Right kidney (tissue), 9 donors: ENCODE measurements at places on chromosomes 3 and 15.
A peak's percentile ranks its signal among the peaks of the same experiment; 100 is the strongest.

DNA sequence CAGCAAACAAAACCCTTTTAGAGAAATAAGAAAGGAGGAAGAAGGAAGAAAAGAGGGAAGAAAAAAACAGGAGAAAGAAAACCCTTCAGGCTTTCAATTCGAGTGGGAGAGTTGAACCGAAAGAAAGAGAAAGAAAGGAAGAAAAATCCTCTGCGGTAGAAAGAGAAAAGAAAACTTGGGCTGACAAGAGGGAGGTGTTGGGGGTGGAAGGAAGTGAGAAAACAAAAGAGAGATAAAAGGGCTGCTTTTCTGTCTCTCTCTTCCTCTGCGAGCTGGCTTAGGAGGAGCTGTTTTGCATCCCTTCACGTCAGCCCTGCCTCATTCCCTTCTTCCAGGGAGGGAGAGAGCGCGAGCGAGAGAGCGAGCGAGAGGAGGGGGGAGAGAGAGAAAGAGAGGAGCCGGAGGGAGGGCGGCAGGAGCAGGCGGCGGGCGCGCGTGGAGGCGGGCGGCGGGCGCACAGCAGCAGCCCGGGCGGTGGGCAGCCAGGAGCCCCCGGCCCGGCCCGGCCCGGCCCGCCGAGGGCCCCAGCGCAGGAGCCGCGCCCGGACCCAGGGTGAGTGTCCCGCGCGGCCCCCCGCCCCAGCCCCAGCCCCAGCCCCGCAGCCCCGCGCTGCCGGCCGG, at the start of gene ZNF710:
Gene ZNF710, plus strand, starts transcription at position 263 of the 621 bp plus-strand sequence. CDS start 65,814 bp downstream, outside the sequence.
- peak; percentile 80 for DNase-seq

DNA sequence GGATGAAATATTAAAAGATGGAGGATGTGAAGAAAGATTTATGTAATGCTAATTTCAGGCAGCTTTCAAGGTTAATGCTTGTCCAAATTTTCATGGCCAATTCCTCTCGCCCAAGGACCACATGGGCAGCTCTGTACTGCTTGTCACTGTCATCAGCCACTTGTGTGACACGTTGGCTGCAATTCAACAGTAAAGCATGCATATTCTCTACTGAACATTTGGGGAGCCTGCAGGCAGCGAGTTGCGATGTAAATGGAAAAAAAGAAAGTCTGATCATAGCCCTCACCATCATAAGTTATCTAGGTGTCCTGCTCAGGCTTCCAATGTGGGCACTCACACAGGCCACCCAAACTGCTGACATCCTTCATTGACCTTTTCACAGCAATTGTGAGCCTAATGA, 1026.8 kb upstream of the NR2F2 start:
- DNase-seq: no peak

DNA sequence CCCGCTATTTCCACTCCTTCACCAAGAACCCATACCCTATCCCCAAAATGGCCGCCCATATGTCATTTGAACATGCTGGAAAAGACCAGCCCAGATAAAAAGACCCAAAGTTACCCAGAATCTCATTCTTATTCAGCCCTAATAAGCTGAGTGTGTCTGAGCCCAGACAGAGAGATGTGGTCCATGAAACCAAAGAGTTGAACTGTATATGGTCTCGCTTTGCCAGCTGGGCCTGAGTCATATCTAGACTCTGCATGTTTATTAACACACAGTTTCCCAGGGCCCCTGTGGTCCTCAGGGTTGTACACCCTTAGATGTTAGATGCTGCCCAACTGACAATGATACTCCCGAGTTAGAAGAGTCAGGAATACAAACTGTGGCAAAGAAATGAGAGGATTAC, 201.9 kb upstream of the STRIT1 start:
- DNase-seq: no peak

GRCh38 chr15:74386496-74387140, 19.2 kb upstream of the CYP11A1 start:
- DNase-seq: no peak

DNA sequence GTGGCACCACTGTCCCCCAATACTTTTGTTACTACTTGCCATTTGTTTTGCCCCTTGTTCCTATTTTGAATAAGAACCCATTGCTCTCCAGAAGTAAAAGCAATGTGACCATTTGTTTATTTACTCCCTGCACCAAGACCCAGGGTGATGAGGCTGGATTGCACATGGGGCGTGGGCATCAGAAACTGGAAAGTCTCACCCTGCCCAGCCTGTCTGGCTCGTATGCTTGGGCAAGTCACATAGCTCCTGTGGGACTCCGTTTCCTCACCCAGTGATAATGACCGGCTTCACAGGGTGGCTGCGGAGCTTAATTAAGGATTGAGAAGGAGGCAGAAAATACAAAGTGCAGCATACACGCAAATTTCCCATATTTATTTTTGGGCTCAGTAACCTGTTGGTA, 167.7 kb upstream of the ICE2 start:
- DNase-seq: no peak

- DNase-seq: no peak
These were observed 34.3 kb upstream of the ANKDD1A start for GRCh38 chr15:64877435-64877834.

DNA sequence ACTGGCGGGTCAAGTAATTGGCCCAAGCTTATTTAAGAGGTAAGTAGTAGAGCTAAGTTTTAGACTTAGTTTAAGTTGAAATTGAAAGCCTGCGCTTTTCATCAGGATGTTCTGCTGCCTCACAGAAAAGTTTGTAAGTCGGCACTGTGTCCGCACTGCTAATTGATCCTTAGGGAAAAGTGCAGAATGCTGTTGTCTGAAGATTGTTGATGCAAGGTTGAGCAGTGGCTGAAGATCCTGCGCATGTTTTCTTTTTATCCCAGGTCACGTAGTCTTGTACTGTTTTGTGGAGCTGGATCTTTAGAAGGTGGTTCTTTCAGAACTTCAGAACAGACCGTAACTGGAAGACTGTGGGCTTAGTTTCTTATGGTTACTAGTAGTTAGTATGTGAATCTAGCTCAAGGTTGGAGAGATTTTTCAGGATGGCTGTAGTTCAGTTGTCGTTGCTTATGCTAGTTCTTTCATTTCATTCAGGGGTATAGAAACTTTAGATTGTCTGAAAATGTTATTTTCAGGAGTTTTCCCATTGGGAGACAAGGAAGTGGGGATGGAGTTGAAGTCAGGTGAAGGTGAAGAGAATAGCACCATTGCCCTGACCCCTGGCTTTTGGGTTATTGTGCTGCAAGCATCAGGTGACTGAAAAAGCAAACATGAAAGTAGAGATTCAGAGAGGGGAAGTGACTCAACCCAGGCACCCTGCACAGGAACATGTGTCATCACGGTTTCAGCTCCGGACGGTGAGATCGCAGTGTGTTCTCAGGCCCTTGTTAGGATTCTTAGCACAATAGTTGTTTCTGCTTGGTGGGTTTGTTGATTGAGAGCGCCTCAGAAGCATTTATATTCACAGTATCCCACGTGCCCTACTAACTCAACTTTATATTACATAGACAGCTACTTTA, 32.8 kb downstream of the AKAP13 start:
- DNase-seq: no peak

GRCh38 chr3:96996009-96996408, 181.6 kb downstream of the EPHA6 start:
- no peak for DNase-seq

GRCh38 chr3:46797486-46797885, 65.8 kb downstream of the MYL3 start:
- DNase-seq: no peak

- peak; percentile 55 for DNase-seq
These were observed 3.5 kb upstream of the MTFMT start for GRCh38 chr15:65032801-65033537.

DNA sequence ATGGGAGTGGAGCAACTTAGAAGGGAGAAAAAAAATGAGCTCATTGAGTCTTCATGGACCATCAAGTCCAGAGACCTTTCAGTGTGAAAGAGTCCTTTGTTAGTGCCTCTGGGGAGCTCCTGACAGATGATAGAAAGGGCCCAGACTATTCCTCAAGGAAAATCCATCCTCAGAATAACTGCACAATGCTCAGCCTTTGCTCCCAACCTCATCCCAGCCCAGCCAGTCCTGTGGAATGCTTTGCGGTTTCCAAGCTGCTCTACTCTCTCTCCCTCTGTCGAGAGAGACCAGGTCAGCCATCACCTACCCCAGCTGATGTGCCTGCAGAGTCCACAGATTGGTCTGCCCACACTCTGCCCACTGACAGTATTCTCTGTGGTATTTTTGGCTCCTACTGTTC, 406.2 kb downstream of the MFSD1 start:
- DNase-seq: no peak

GRCh38 chr15:32951736-32952464, 234.1 kb downstream of the GREM1 start:
- DNase-seq: no peak

DNA sequence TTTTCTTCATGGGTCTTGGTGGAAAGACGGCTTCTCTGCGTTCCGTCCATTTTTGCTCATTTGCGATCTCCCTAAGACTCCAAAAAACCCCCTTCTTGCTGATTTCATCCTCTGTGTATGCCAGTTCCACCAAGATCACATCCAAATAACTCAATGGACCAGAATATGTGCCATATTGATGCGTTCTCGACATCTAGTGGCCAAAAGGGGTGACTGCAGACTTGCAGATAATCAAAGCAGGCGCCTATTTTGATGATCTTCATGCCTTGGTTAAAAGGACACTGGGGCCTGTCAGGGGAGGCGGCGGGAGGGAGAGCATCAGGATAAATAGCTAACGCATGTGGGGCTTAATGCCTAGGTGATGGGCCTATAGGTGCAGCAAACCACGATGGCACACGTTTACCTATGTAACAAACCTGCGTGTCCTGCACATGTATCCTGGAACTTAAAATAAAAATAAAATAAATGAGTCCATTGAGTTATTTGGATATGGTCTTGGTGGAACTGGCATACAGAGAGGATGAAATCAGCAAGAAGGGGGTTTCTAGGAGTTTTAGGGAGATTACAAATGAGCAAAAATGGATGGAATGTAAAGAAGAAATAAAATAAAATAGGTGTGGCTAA, 104.2 kb upstream of the RAD18 start:
- DNase-seq: no peak

DNA sequence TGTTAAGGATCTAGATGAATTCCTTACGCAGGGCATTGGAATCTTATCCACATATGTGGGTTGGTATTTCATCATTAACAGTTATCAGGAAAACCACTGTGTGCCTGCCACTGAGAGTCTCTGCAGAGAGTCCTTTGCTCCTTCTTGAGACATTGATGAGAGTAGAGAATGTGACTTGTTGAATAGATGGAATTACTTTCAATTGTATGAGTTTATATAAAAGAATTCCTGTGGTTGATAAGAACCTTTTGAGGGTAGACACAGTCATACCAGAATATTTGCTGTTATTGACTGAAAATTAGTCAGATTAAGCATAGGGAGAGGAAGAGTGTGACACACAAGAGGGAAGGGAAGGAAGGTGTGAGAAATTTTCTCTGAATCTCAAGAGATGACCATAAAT, 30.8 kb downstream of the ARHGEF26 start:
- DNase-seq: no peak

- no peak for DNase-seq
These were observed 45.0 kb upstream of the PIK3CB start for GRCh38 chr3:138879541-138880380.

DNA sequence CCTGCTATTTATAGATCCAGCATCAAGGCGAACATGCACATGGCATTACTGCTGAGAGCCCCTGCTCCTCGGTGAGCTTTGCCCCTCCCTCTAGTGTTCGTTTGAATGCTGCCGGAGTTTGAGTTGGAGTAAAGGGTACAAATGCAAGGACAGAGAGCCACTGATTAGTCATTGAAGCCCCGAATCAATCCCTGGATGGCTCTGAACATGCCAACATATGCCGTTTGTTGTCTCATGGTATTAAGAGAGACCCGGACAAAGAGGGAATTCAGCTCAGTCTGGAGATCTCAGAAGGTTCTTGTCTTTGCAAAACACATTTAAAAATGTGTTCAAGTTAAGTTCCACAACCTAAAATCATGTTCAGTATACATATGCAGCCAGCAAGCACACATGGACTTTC, 789.2 kb upstream of the NR2F2 start:
- no peak for DNase-seq

- DNase-seq: peak; percentile 87
These were observed at the start of gene NCEH1 for GRCh38 chr3:172710664-172711453. Gene NCEH1 (minus strand): TSS chr3:172711067. CDS start chr3:172710984, 83 bp downstream.

DNA sequence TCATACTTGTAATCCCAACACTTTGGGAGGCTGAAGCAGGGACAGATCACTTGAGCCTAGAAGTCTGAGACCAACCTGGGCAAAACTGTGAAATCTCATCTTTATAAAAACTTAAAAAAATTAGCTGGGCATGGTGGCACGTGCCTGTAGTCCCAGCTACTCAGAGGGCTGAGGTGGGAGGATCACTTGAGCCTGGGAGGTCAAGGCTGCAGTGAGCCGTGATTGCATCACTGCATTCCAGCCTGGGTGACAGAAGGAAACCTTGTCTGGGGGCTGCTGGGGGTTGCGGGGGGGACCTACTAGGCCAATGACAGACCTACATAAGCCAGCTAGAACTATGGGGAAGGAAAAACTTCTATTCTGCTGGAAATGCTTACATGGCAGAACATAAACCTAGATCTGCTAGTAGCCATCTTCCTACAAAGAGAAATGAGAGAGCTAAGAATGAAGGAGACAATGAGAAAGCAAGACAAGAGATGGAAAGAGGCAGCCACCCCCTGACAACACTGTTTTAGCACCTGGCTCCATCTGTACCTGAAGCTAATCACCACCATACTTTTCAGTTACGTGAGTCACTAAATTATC, 23.9 kb downstream of the FOXP1 start:
- no peak for DNase-seq

DNA sequence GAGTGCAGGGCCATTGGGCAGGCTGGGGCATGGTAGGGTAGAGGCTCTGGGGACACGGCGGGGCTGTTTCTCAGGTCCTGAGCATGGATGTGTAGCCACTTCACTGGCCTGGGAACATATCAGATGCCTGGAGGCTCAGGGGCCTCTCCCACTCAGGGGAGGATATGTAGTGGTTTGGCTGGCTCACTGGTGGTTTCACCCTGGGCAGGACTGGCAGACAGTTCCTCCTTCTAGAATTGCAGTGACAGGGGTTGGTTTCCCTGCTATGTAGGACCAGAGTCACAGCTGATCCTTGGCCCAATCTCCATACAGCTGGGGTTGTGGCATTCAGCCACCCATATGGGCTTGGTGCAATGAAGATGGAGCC, 4.8 kb upstream of the ARHGAP31 start:
- no peak for DNase-seq

DNA sequence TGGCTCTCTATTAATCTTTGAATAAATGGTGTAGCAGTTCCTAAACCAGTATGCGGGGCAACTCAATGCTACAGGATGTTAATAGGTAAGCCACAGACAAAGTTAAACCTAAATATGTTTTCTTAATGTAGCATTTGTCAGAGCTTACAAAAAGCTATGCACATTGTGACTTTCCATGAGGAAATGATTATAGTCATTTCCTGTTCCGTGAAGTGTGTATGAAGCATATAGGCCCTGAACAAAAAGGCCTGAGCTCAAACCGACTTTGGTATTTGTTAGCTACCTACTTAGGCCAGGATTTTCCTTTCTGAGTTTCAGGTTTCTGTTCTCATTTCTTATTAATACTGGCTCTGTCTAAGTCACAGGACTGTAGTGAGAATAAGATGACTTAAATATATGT, 14.2 kb downstream of the ZNF80 start:
- DNase-seq: no peak

DNA sequence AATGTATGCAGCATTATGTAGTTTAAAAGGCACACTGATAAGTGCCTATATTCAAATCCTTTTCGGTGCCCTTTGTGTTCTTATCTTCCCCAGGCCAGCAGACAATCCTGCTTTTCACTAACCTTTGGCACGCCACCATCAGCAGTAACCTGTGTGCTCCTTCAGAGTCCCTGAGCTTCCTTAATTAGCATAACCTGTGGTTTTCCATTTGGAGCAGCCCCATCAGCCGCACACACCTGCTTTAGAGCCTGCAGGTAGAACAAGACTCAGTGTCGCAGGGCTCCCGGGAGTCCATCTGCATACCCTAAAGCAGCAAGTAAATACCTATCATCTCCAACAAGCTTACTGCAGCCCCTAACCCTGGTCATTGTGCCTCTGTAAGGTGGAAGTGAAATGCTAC, 755.1 kb downstream of the ROBO2 start:
- DNase-seq: no peak
